ENCODE measurements at places on chromosomes 5 and 9.

DNA sequence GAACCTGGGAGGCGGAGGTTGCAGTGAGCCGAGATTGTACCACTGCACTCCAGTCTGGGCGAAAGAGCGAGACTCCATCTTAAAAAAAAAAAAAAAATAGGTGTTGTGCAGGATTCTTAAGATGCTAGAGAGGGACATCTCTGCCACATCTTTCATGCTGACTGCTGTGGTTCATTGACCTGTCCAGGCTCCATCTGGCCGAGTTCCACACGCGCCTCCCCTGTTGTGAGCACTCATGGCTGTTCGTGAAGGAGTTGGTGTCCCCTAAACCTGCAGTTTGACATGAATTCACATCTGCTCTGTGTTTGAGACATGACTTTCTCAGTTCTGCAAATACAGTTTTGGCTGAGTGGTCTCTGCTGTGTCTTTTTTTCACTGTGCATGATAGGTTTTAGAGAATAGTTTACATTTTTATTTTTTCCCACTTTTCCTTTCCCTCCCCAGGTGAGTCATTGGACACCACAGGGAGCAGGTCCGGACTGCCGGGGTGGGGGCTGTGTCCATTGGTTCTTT lies 5.3 kb downstream of the NXNL2 start:
- DNase-seq = no peak

DNA sequence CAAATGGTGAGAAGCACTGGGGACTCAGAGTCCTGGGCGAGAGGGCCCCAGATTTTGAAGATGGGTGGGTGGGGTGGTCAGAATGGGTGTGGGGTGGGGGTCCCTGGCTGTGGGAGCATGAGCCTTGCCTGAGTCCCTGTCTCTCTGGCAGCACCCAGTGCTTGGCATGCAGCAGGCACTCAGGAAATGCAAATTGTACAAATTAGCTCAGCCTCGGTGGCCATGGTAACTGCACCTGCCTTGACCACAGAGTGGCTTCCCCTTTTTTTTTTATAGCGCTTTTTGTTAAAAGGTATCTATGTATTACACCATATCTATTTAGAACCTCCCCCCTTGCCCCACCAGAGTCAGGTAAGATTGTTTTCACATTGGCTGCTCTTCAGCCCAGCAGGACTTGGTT lies 19.2 kb upstream of the PITX1 start:
- no peak for DNase-seq

GRCh38 chr9:121574774-121575519 lies 75.3 kb upstream of the GGTA1 start:
- no peak for DNase-seq

DNA sequence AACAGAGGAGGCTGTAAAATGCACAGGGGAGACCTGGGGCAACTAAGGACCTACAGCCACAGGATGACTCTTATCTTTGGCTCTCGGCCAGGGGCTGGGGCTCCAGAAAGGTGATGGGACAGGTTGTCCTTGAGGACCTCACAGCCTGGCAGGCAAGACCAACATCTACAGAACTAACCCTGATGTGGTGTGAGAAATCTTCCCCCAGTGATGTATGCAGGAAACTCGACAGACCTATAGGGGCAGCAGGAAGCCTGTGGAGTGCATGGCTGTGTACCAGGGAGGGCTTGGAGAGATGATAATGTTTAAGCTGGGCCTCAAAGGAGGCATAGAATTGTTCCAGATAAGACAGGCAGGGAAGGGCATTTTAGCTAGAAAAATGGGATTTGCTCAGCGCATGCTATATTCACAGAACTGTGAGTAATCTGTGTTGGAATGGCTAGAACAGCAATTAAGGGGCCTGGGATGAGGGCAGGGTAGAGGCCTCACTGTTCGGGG lies 68.5 kb upstream of the SLC25A51 start:
- no peak for DNase-seq

- DNase-seq = no peak
Measured at GRCh38 chr9:10538073-10538472, 74.7 kb downstream of the PTPRD start.

- no peak for DNase-seq
Measured at GRCh38 chr9:131714821-131715220, 25.1 kb downstream of the RAPGEF1 start.

GRCh38 chr5:144794922-144795321 lies 624.2 kb downstream of the KCTD16 start:
- DNase-seq = no peak

DNA sequence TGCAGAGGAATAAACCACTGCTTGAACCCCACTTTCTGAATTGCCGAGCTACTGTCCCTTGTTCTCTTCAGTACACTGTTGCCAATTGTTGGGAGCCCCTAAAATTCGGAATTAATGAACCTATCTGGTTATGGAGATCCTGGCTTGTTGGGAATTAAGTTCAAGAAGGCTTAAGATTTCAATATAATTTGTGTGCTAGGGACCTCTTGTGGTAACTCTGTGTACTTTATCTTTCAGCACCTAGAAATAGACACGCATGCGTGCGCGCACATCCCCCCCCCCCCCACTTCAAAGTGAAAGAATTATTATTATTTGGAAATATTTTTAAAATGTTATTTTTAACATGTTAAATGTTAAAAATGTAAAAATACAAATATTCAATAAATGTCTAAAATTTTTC lies 53.3 kb upstream of the FAM169A start:
- DNase-seq = no peak

DNA sequence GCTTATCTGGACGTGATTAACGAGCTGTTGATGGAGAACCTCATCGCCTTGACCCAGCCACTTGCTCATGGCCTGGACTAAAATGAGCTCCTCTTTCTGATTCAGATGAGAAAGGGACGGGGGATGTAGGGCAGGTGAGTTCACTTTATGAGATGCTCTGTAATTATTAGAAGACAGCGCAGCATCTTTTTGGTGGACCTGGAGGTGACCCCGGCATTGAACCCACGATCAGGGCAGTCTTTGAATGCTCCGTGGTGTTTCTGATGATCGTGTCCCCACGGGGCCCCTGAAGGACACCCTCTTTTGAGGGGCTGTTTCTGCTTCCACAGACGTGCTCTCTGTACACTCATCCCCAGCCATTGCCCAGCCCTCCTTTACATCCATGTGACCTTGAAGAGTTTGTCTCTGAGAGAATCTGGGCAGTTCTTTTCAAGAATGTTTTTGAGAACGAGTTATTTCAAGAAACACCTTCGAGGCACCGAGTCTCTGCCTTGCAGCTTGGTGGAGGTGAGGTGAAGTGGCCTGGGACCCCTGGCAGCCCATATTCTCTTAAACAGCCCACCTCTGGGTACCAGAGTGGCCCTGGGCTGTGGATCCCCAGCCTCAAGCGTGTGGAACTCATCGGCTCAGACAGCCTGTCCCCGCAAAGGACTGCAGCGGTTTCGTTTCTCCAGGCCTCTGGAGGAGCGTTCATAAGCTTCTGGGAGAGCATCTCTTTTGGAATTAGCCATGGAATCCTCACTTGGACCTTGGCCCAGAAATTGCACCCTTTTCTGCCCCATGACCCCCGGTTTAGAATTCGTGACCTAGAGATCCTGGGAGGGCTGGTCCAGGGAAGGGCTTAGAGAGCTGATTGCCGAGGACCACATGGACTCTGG lies 50.3 kb downstream of the COL5A1 start:
- DNase-seq = no peak

- no peak for DNase-seq
Measured at GRCh38 chr5:121415270-121415669, 436.4 kb upstream of the FTMT start.

DNA sequence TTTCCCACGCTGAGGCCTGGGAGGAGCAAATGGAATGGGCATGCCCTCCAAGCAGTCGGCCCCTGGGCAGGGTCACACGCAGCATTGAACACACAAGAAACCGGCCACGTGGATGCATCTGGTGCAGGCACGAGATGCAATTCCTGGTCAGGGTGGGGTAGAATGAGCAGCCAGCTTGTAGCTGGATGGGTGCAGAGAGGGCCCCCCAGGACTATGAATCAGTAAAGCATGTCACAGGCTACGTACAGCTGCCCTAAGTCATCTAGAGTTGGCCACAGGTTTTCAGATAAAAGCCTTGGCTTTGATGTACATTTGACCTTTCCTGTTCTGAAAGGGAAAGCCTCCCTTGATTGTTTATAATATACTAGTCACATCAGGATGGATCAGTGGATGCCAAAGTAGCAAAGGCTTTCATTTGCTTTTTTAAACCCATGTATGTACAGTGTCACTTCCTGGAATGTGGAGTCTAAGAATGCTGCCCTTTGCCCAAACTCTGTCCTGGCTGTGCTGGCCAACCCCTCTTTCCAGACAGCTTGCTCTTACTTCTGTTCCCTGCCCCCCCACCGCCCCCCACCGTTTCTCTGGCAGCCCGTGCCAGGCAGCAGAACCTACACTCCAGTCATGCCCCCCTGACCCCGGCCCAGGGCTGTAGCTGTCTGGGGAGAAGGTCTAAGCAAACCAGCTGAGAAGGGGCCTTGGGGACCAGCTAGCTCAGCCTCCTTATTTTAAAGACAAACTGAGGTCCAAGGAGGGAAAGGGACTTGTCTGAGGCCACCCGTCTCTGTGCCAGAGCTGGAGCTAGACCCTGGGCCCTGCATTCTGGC lies 169.2 kb downstream of the HSPA4 start:
- peak; percentile 53 for DNase-seq

GRCh38 chr5:100896054-100896453 lies 7.0 kb downstream of the ST8SIA4 start:
- no peak for DNase-seq

- no peak for DNase-seq
Measured at GRCh38 chr5:110251366-110251765, 475.1 kb downstream of the TMEM232 start.

DNA sequence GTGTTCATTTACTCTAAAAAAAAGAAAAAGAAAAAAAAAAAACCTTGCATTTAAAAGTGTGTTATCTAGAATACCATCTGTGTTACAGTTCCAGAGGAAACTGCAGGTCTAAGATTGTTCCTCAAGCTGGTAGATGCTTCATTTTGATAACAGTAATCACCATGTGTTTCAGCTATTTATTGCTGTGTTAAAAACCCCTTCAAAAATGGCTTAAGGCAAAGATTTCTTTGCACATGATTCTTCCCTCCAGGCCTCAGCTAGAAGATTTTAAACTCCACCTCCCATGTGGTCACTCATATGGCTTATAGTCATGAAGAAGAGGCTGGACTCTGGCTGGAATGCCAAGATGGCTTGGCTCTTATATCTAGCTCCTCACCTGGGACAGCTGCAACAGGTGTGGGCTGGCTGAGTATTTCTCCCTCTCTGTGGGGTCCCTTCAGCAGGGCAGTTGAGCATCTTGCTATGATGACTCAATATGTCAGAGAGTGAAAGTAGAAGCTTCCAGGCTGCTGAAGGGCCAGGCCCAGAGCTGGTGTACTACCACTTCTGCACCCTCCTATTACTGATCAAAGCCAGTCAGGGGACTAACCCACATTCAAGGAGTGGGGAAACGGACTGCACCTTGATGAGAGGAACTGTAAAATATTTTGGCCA lies 920.4 kb upstream of the DMAC1 start:
- no peak for DNase-seq

GRCh38 chr9:99357575-99357974 lies 135.5 kb downstream of the SEC61B start:
- no peak for DNase-seq

DNA sequence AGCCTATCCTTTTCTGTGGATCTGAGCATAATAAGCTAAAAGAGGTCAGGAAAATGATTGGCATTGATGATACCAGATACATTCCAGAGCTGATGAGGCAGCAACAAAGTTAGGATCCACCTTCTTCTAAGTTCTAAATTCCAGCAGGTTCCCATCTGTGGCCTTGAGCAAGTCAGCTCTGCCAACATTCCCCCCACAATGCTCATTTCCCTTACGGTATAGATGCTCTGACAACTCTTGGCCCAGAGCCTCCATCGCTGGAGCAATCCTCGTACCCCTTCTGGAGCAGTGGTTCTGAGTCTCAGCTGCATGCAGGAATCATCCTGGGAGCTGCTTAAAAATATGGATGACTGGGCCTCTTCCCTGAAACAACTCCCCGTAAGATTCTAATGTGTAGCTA lies 78.1 kb downstream of the MED27 start:
- DNase-seq = no peak

- no peak for DNase-seq
Measured at GRCh38 chr5:108386345-108387061, 4.6 kb upstream of the FBXL17 start.

GRCh38 chr5:172584638-172585037 lies 56.4 kb upstream of the NEURL1B start:
- DNase-seq = no peak

DNA sequence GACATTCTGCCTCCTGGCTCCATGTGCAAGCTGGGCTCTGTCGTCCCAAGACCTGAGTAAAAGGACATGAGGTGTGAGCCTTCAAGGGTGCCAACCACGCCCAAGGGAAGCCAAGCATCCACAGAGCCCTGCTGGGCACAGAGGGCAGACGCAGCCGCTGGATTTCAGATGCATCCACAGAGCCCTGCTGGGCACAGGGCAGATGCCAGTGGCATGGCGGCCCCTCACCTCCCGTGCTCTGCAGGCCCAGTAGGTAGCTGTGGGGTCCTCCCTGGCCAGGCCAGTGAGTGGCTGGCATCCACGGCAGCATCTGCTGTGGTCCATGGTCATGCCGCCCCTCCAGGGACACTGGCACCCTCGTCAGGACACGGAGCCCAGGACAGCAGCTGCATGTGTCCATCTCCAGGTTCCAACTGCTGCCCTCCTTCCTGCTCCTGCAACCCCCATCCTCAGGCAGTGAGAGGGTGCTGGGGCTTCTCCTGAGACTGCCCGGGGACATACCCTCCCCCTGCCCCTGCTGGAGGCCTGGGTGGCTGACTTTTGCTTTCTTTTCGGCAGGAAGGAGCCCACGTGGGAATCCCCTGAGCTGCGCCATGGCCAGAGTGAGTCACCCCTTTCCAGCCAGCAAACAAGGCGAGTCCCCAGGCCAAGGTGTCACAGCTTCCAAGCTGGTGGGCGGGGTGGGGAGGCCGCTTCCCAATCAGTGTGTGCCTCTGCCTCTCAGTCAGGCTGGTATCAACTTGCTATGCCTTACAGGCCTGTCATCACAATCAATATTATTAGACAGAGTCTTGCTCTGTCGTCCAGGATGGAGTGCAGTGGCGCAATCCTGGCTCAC lies 4.0 kb upstream of the TRAF2 start:
- DNase-seq = no peak

GRCh38 chr5:155258161-155258560 lies 244.6 kb downstream of the KIF4B start:
- no peak for DNase-seq

- DNase-seq = no peak
Measured at GRCh38 chr9:76873056-76873792, 32.7 kb downstream of the PRUNE2 start.

DNA sequence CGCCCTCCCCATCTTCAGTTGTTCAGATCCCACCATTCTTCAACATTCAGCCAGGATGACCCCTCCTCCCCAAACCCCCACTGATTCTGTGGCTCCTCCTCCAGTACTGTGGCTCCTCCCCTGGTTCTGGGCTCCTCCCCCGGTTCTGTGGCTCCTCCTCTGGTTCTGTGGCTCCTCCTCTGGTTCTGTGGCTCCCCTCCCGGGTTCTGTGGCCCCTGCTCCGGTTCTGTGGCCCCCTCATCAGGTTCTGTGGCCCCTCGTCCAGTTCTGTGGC lies 32.8 kb downstream of the C5orf15 start:
- DNase-seq = no peak

- DNase-seq = no peak
Measured at GRCh38 chr5:404666-405241, 38.2 kb upstream of the EXOC3 start.
